SW480 (cell line): ENCODE measurements at places on chromosomes 3 and 15.

GRCh38 chr3:157452097-157452496 lies 15.4 kb downstream of the PTX3 start:
- no peak for DNase-seq

- DNase-seq = no peak
Observed at GRCh38 chr3:90180096-90180495, 1072.7 kb downstream of the EPHA3 start.

- DNase-seq = no peak
Observed at GRCh38 chr3:147521646-147522045, 112.5 kb downstream of the ZIC1 start.

GRCh38 chr3:175198991-175199783 lies 340.1 kb downstream of the NAALADL2 start:
- DNase-seq = no peak

DNA sequence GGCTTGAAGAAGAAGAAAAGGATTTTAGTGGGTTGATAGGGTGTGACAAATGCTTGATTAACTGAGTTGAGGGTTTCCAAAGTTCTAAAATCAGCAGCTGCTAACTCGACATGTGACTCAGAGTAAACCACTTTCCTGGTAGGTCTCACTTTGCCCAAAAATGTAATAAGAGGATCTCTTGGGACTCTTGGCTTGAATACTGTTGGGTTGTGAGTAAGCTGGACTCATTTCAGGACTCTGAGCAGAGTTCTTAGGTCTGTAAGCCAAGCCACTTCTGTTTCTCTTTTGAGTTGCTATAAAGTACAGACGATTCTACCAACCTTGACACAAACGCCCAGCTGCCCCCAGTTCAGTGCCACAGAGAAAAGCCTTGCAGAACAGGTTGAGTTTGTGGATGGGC lies 241.1 kb downstream of the ZNF621 start:
- no peak for DNase-seq
